ENCODE measurements at places on chromosomes 2 and 18.

GRCh38 chr2:68163641-68164040 is 6.0 kb downstream of the PNO1 start:
- DNase-seq: no peak

DNA sequence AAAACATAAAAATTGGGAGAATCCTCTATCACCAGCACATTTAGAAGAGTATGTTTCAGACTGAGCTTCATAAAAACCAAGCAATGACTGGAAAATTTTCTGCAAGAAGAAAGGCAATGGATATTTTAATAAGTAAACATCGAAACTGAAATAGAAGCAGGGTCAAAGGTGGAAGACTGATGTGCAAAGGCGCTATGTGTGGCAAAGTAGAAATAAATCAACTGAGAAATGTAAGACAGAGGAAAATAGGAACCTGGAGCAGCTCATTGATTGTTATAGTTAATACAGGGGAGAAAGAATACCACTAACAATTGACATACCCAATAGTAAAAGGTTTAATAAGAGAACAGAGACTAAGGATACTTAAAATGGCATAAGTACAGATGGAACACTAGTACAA is 818.4 kb downstream of the SOCS6 start:
- no peak for DNase-seq

GRCh38 chr2:9303528-9304225 is 97.1 kb downstream of the ASAP2 start:
- DNase-seq: no peak

GRCh38 chr2:70987386-70987785 is 7.3 kb downstream of the TEX261 start:
- no peak for DNase-seq

- no peak for DNase-seq
These were observed 1.0 kb downstream of the MEIS1 start for GRCh38 chr2:66435963-66436362.

- DNase-seq: no peak
These were observed 28.1 kb downstream of the CEP192 start for GRCh38 chr18:13019301-13019700.

DNA sequence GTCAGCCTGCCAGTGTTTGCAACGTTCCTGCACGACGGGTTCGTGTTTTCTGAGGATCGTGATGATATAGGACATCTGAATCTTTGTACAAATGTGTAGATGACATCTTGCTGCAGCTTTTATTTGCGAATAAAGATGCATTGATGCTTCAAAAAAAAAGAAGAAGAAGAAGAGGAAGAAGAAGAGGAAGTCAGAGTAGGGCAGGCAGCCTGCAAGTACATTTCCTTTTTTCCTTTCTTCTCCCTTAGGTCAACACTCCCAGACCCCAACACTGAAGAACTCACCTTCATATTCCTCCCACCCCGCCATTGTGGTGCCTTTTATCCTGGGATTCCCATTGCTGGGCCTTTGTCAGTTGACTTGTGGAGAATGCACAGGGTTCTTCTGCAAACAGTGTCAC is 91.5 kb downstream of the FHOD3 start:
- no peak for DNase-seq

- DNase-seq: no peak
These were observed 72.7 kb upstream of the REV1 start for GRCh38 chr2:99562516-99562915.

GRCh38 chr2:209870067-209870466 is 98.4 kb downstream of the UNC80 start:
- DNase-seq: no peak

DNA sequence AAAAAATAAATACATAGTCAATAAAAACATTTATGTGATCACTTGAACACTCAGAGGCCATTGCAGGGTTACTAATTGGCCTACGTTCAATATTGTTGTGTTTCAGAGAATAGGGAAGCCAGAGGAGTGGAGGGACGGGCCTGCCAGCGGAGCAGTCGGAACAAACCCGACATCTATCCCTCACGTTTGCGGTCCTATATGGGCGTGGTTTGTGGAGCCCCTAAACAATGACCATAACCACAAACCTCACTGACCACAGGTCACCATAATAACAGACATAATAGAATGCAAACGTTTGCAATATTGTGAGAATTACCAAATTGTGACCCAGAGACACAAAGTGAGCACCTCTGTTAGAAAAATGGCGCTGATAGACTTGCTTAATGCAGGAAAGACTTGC is 19.5 kb upstream of the ZNF516 start:
- DNase-seq: no peak

DNA sequence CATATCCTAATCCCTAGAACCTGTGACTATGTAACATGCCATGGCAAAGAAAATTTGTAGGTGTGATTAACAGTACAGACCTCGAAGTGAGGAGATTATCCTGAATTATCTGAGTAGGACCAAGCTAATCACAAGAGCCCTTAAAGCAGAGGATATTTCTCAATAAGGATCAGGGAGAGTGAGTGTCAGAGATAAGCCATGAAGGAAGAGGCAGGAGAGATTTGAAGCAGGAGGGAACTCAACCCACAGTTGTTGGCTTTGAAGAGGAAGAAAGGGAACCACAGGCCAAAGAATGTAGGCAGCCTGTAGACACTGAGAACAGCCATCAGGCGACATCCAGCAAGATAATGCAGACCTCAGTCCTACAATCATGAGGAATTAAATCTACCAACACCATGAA is 229.3 kb downstream of the NBAS start:
- no peak for DNase-seq

- DNase-seq: no peak
These were observed 381.2 kb downstream of the MBD2 start for GRCh38 chr18:53843113-53843760.

DNA sequence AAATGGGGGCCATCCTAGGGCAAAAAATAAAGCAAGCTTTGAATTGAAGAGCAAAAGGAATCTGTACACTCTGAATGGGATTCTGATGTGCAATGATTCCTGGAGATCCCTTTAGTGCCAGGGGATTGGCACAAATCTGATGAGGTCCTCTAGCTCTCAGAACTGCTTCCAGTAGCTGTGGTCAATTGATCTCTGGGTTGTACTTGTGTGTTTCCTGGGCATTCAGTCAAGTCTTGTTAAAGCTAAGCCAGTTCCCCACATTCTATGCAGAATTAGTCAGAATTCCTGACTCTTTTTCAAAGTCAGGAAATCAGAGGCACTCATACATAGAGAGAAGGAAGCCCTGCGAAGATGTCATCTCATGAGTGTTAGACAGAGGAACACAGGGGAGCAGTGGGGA is 161.3 kb downstream of the DNER start:
- no peak for DNase-seq

GRCh38 chr2:236112466-236112865 is 55.7 kb downstream of the GBX2 start:
- no peak for DNase-seq

DNA sequence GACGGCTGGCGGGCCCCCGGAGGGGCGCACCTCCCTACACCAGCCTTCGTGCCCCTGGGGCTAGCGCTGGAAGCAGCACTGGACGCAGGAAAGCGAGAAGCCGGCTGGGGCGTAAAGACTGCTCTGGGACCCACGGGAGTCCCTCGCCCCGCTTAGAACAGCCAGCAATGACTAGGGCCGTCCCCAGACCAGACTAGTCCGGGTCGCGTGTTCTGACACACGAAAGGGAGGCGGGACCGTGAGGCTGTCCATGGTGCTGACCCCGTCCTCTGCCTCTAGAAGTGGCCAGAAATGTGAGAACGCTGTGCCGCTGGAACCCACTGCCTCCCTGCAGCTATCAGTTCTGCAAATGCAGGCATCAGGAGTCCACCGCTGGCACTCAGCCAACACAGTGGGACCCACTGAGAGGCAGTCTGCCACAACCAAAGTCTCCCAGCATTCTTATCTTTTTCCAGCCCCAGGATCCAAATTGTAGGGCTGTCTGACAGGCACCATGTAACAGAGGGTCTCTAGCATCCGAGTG is at the start of gene UCN:
UCN (minus strand) TSS at position 87 of the 523 bp plus-strand sequence. CDS start 550 bp downstream, outside the sequence.
- peak; percentile 63 for DNase-seq

DNA sequence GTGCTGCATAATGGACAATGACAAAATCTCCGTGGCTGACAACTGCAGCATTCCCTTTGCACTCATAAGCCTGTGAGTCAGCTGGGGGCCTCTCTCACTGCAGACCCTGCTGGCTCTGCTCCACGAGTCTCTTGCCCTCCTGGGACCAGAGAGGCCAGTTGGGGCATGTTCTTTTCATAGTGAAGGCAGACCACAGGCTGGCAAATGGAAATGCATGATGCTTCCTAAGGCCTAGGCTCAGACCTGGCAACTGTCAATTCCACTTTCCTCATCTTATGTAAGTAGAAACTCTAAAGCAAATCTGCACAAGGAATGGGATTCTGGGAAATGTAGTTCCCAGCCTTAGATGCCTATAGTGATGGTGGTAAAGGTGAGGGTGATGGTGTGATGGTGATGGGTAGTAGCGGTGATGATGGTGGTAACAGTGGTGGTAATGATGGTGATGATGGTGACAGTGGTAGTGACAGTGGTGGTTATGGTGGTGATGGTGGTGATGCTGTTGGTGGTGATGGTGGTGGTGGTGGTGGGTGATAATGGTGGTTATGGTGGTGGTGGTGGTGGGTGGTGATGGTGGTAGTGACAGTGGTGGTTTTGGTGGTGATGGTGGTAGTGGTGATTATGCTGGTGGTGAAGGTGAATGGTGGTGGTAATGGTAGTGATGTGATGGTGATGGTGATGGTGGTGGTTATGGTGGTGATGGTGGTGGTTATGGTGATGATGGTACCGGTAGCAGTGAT is 185.8 kb upstream of the ARL4C start:
- DNase-seq: peak; percentile 58

- no peak for DNase-seq
These were observed 56.6 kb upstream of the SLC1A4 start for GRCh38 chr2:64932371-64933216.

- DNase-seq: no peak
These were observed 189.0 kb upstream of the CTAGE1 start for GRCh38 chr18:22606563-22607283.

DNA sequence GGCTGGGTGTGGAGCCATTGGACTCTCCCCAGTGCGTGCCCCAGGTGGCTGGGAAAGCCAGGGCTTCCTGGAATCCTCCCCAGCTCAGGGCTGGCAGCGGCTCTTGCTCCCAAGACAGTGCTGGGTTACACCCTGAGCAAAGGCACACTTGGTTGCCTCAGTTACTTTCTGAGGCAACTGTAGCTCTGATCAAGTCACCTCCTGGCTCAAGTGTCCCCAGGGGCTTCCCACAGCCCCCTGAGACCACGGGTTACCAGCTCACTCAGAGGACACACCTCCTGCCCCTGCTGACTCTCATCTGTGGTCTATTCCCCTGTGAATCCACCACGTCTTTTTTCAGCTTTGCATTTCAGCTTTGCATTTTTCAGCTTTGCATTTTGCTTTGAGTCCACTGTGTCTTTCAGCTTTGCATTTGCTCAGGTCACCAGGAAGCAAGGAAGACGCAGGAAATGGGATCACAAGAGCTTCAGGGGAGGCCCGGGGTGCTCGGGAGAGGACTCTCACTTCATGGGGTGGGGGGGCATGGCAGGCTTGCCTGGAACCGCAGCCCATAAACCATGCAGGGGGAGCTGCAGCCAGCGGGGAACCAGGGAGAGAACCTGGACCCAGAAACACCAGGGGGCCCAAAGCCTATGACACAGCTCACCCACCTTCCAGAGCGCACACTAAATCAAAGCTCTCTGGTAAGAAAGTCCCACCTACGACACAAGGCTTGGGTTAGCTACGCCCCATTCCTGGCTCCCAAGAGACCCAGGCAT is 138.0 kb upstream of the ASB18 start:
- no peak for DNase-seq

GRCh38 chr18:12569791-12570190 is 88.1 kb downstream of the SPIRE1 start:
- no peak for DNase-seq

DNA sequence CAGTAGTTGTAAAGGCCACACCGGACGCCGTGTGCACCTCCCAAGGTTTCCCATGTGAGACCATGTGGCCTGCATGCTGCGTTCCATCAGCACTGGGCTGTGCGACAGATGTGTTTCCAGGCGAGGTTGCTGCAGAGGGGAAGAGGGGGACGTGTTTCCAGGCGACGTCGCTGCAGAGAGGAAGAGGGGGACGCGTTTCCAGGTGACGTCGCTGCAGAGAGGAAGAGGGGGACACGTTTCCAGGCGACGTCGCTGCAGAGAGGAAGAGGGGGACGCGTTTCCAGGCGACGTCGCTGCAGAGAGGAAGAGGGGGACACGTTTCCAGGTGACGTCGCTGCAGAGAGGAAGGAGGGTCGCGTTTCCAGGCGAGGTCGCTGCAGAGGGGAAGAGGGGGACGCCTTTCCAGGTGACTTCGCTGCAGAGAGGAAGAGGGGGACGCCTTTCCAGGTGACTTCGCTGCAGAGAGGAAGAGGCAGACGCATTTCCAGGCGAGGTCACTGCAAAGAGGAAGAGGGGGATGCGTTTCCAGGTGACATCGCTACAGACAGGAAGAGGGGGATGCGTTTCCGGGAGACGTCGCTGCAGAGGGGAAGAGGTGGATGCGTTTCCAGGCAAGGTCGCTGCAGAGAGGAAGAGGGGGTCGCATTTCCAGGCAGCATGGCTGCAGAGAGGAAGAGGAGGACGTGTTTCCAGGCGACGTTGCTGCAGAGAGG is 24.5 kb downstream of the NFATC1 start:
- no peak for DNase-seq

DNA sequence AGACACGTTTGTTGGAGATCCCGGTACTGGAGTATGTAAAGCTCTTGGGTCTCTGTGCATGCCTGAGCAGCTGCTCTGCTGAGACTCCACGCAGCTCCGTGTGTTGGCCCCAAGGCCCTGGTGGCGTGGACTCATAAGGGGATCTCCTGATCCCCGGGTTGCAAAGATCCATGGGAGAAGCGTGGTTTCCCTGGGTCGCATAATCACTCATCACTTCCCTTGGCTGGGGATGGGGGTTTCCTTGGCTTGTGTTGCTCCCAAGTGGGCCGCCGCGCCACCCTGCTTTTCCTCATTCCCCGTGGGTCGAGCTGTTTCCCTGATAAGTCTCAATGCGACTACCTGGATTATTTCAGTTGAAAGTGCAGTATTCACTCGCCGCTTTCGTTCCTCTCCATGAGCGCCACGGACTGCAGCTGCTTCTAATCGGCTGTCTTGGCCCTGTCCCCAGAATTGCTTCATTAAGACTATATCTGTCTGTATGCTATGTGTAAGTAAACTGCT is 76.0 kb downstream of the EPC2 start:
- DNase-seq: no peak

DNA sequence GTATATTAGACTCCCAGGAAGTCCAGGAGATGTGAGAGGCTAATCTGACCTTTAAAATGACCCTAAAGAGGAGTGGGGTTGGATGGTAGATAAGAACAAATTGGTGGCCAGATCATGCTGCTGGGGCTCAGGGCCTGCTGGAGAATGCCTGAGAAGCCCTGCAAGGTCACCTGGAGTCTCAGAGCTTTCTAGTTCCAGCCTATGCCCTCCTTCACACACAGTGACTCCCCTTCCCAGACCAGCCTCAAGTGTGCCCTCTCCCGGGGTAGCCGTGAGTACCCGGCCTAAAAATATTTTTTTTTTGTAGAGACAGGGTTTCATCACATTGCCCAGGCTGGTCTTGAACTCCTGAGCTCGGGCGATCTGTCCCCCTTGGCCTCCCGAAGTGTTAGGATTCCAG is 44.2 kb upstream of the FZD5 start:
- DNase-seq: no peak

GRCh38 chr2:169026056-169026455 is 5.1 kb downstream of the ABCB11 start:
- no peak for DNase-seq
